ENCODE measurements at places on chromosomes 12 and 14.

DNA sequence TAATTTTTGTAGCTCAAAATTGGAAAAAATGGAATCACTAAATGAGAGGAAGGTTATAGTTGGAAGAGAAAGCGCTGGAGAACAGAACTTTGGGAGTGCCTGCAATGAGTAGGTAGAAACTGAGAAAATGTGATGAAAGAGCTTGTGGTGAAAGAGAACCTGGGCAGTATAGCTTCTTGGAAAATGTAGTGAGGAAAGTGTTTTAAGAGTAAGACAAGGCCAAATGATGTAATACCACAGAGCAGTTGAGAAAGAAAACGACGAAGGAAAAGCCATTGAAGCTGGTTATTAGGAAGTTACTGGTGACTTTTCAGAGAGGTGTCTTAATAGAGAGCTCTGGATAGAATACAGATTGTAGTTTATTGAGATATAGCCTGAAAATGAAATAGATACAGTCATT is 255.3 kb downstream of the AEBP2 start:
- no peak for DNase-seq

DNA sequence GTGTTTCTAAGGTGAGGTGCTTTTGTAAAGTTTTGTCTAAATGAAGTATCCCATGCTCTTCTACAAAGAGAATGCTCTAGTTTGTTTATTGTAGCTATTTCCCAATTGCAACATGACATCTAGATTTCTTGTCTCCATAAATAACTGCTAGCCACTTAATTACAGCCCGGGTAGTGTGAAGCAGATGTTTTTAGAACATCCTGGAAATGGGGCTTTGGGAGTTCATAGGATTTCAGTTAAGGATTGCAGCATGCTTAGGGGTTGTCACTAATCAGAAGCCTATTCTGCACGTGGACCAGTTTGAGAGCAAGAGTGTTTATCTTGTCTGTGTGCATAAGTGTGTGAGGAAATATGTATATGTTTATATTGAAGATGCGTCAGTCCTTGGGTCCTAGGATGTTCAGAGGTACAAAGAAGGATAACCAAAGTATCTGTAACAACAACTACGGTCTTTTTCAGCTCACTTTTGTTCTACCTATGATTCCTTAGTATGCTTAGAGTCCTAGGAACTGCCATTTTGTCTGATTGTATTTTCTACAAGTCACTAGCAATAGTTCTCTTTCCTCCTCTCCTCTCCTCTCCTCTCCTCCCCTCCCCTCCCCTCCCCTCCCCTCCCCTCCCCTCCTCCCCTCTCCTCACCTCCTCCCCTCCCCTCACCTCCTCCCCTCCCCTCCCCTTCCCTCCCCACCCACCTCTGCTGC is 135.3 kb downstream of the ACSS3 start:
- DNase-seq: no peak

DNA sequence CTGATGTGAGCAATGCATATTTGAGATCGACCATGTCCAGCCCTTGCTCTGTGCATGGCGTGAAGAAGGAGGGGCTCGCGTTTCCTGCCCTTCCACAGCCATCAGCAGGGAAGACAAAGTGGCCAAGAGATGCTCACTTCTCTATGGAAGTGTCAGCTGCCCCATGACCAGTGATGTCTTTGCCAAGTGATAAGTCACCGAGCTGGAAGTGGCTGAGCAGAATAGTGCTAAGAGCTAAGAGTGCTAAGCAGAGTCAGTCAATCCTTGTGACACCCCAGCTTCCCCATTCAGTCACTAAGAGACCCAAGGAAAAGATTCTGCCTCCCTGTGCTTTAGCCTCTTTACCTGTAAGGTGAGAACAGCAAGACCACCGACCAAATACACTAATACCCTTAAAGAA is 50.5 kb upstream of the CEP83 start:
- DNase-seq: no peak

GRCh38 chr14:91681118-91681517 is 50.8 kb downstream of the CATSPERB start:
- DNase-seq: no peak

GRCh38 chr12:104742551-104743201 is 215.4 kb downstream of the SLC41A2 start:
- DNase-seq: no peak

All from stimulated activated CD4-positive, alpha-beta T cell treated with anti-CD3 and anti-CD28 coated beads, Interleukin-12 subunit alpha, Interleukin-12 subunit beta, amount 100 ng/mL, for 24 hours (primary cell).